ENCODE measurements at places on chromosomes 5 and 9. TPM values are rescaled to one million over a fixed set of nuclear protein-coding genes. Genes with fewer than 3 reads are reported as not detected.

CCIN gene
- not detected for polyA plus RNA-seq

SPAAR gene
- polyA plus RNA-seq: not detected

PCDHA9 gene
- not detected for polyA plus RNA-seq

DDX31 gene
- polyA plus RNA-seq: 6.2 TPM

GABRA1 gene
- not detected for polyA plus RNA-seq

MAMDC2 gene
- polyA plus RNA-seq: not detected

CSF1R gene
- 0.55 TPM for polyA plus RNA-seq

PWWP2A gene
- polyA plus RNA-seq: 30.5 TPM

ADGRV1 gene
- not detected for polyA plus RNA-seq

CDKN2B-AS1 gene
- polyA plus RNA-seq: not detected

FAM78A gene
- polyA plus RNA-seq: 12.7 TPM

UAP1L1 gene
- polyA plus RNA-seq: 7.8 TPM

DNA sequence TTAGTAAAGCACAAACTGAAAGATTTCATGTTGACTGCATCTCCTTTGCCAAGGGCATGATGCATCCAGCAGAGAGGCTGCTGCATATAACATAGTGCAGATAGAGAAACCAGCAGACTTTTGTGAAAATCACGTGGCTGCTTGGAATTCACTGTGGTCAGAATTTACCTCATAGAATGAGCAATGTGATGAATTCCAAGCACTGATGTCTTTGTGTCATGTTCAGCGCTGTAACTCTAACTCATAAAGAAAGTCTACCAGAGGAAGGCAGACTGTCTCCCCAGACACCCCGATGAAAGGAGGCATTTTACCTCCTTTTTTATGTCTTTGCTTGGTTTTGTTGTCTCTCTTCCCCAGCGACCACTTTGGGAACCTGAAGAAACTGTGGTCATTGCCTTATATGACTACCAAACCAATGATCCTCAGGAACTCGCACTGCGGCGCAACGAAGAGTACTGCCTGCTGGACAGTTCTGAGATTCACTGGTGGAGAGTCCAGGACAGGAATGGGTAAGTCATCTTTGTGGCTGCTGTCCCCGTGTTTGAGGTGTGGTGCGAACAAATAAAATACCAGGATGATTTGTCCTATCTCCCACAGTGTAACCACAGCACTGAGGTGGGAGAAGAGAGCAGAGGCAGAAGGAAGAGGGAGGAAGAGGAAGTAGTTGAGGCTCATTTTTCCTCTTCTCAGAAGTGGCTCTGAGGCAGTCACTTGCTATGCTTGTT is 42.0 kb downstream of the ITK start:
- DNase-seq: peak; percentile 73
- H3K4me3 ChIP-seq: peak overlapping the region; percentile 68
- H3K27me3 ChIP-seq: no peaks in the 10 kb centered on the region
- H3K27ac ChIP-seq: peak overlapping the region; percentile 96

GRCh38 chr5:2691530-2691929 is 59.9 kb downstream of the IRX2 start:
- H3K36me3 ChIP-seq: no peaks in the 10 kb centered on the region
- peaks cover 20% of the 10 kb centered on the region for H3K27me3 ChIP-seq
- H3K4me1 ChIP-seq: no peaks in the 10 kb centered on the region
- H3K27ac ChIP-seq: no peak overlapping the region

DNA sequence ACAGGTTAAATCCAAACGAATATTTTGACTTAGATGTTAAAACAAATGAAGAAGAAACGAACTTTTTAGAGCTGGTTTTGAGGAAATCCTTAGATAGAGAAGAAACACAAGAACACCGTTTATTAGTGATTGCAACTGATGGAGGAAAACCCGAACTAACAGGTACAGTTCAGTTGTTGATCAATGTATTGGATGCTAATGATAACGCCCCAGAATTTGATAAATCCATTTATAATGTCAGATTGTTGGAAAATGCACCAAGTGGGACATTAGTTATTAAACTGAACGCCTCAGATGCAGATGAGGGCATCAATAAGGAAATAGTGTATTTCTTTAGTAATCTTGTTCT is 842 bp downstream of the PCDHA5 start:
- peaks cover 19% of the 10 kb centered on the region for H3K27me3 ChIP-seq
- no peak for DNase-seq
- no peak overlapping the region for H3K4me3 ChIP-seq
- no peak overlapping the region for H3K27ac ChIP-seq

GRCh38 chr5:143923634-143924266 is 111.8 kb downstream of the HMHB1 start:
- H3K27me3 ChIP-seq: no peaks in the 10 kb centered on the region
- H3K36me3 ChIP-seq: no peaks in the 10 kb centered on the region
- H3K4me3 ChIP-seq: no peak overlapping the region
- no peak for DNase-seq

- H3K36me3 ChIP-seq: peaks cover 6% of the 10 kb centered on the region
- no peak for DNase-seq
- H3K27me3 ChIP-seq: no peaks in the 10 kb centered on the region
- peak overlapping the region; percentile 2 for H3K27ac ChIP-seq
Measured at GRCh38 chr9:4235871-4236804, 63.7 kb downstream of the GLIS3 start.

GRCh38 chr9:126229501-126229900 is 97.1 kb upstream of the MVB12B start:
- DNase-seq: no peak
- no peaks in the 10 kb centered on the region for H3K4me1 ChIP-seq
- no peaks in the 10 kb centered on the region for H3K36me3 ChIP-seq
- no peak overlapping the region for H3K4me3 ChIP-seq
- peaks cover 38% of the 10 kb centered on the region for H3K27me3 ChIP-seq
- no peak overlapping the region for H3K27ac ChIP-seq

DNA sequence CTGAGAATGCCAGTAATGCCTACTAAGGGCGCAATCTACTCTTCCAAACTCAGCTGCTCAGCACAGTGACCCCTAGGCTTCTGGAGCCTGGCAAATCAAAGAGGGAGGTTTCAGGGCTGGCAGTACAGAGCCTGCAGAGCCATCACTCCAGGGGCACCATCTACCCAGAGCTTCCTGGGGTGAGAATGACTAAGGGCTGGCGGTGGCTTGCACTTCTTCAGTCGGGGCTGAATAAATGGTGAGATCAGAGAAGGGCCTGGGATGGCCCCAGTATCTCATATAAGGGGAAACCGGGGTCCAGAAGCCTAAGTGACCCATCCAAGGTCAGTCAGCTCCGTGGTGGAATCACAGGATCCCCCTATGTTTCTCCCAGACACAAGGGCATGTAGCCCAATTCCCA is 5.3 kb downstream of the SH3PXD2B start:
- H3K27ac ChIP-seq: no peak overlapping the region
- H3K4me3 ChIP-seq: no peak overlapping the region
- no peaks in the 10 kb centered on the region for H3K36me3 ChIP-seq
- H3K27me3 ChIP-seq: peaks cover 23% of the 10 kb centered on the region

DNA sequence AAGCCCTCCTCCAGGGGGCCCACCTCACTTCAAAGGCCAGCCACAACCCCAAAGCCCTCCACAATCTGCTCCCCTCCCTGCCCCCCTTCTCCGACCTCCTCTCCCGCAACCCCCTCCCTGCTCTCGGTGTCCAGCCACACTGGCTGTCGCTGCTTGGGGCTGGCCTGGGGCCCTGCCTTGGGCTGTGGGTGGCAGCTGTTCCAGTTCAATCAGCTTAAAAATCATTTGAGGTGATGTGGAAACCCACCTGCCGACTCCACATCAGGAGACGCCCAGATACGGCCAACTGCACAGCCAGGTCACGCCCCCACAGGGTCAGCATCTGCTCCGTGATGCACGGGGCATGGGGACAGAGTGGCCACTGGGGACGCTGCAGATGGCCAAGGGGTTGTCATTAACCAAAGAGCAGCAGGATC is 107.0 kb upstream of the MVB12B start:
- H3K36me3 ChIP-seq: no peaks in the 10 kb centered on the region
- H3K4me1 ChIP-seq: peaks cover 8% of the 10 kb centered on the region
- H3K27ac ChIP-seq: no peak overlapping the region

DNA sequence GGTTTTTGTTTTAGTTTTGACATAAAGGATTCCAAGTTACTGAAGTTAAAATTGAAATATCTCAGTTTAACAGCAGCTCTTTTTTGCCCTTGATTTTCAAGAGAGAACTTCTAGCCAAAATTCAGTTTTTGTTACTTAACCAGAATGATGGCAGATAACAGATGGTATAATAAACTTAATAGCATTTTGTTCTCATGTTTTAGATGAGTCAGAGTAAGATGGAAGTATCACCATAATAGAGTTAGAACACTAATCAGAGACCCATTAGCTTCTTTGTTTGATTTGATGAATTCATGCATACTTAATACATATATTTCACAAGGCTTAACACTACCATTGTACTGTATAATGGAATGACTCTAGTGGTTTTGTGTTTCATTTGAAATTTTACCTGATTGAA is 11.9 kb downstream of the ZCCHC9 start:
- H3K27me3 ChIP-seq: no peaks in the 10 kb centered on the region
- no peaks in the 10 kb centered on the region for H3K4me1 ChIP-seq
- H3K27ac ChIP-seq: no peak overlapping the region
- no peak for DNase-seq
- H3K36me3 ChIP-seq: peaks cover 19% of the 10 kb centered on the region

- no peak for DNase-seq
- no peak overlapping the region for H3K4me3 ChIP-seq
- peaks cover 5% of the 10 kb centered on the region for H3K36me3 ChIP-seq
- H3K4me1 ChIP-seq: no peaks in the 10 kb centered on the region
Measured at GRCh38 chr9:95373069-95373681, 55.7 kb upstream of the FANCC start.

DNA sequence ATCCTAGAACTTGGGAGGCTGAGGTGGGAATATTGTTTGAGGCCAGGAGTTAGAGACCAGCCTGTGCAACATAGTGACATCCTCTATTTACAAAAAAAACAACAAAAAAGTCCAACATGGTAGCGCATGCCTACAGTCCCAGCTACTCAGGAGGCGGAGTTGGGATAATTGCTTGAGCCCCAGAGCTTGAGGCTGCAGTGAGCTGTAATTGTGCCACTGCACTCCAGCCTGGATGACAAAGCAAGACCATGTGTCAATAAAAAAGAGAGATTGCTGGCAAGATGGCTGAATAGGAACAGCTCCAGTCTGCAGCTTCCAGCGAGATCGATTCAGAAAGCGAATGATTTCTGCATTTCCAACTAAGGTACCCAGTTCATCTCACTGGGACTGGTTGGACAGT is 54.8 kb upstream of the FBXL17 start:
- H3K4me3 ChIP-seq: no peak overlapping the region
- no peaks in the 10 kb centered on the region for H3K27me3 ChIP-seq
- no peaks in the 10 kb centered on the region for H3K36me3 ChIP-seq
- peak overlapping the region; percentile 11 for H3K27ac ChIP-seq
- no peaks in the 10 kb centered on the region for H3K4me1 ChIP-seq

- no peak overlapping the region for H3K4me3 ChIP-seq
- H3K27ac ChIP-seq: no peak overlapping the region
- no peaks in the 10 kb centered on the region for H3K4me1 ChIP-seq
- H3K36me3 ChIP-seq: no peaks in the 10 kb centered on the region
- no peak for DNase-seq
Measured at GRCh38 chr5:41200506-41200905, 12.8 kb downstream of the C6 start.

- peaks cover 11% of the 10 kb centered on the region for H3K36me3 ChIP-seq
- peaks cover 21% of the 10 kb centered on the region for H3K27me3 ChIP-seq
- no peak overlapping the region for H3K4me3 ChIP-seq
- H3K27ac ChIP-seq: no peak overlapping the region
- DNase-seq: no peak
Measured at GRCh38 chr5:168724227-168724626, 145.1 kb upstream of the PANK3 start.

DNA sequence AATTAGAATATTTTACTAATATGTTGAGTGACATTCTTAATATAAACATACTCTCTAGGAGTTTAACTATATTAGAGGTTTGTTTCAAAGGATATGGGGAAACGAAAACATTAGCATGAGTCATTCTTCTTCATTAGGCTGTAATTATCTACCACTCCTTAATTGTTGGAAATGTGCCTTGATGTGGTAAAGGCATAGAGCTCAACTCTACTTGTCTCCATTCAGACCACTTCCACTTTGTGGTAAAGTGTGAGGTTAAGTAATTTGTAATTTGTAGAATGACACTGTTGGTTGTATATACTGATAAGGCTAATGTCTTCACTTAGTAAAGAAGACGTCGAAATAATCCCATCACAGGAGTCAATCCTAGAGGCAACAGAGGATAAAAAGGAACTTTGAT is 58.1 kb downstream of the HAPLN1 start:
- no peaks in the 10 kb centered on the region for H3K36me3 ChIP-seq
- H3K27me3 ChIP-seq: no peaks in the 10 kb centered on the region
- no peak overlapping the region for H3K27ac ChIP-seq
- no peaks in the 10 kb centered on the region for H3K4me1 ChIP-seq
- DNase-seq: no peak

GRCh38 chr5:126707080-126707479 is 69.9 kb upstream of the LMNB1 start:
- no peak for DNase-seq
- no peaks in the 10 kb centered on the region for H3K36me3 ChIP-seq
- H3K27ac ChIP-seq: no peak overlapping the region
- H3K27me3 ChIP-seq: no peaks in the 10 kb centered on the region
- no peak overlapping the region for H3K4me3 ChIP-seq
- no peaks in the 10 kb centered on the region for H3K4me1 ChIP-seq

- H3K27me3 ChIP-seq: peaks cover 2% of the 10 kb centered on the region
- no peak for DNase-seq
- no peaks in the 10 kb centered on the region for H3K36me3 ChIP-seq
- H3K4me3 ChIP-seq: no peak overlapping the region
Measured at GRCh38 chr5:96014395-96014794, 52.7 kb upstream of the ELL2 start.

GRCh38 chr5:51860532-51861018 is 477.3 kb downstream of the ISL1 start:
- H3K36me3 ChIP-seq: no peaks in the 10 kb centered on the region
- no peaks in the 10 kb centered on the region for H3K4me1 ChIP-seq
- H3K4me3 ChIP-seq: no peak overlapping the region
- H3K27me3 ChIP-seq: no peaks in the 10 kb centered on the region

GRCh38 chr9:92265154-92265553 is 28.3 kb downstream of the IARS1 start:
- no peaks in the 10 kb centered on the region for H3K4me1 ChIP-seq
- DNase-seq: no peak
- no peak overlapping the region for H3K27ac ChIP-seq
- peaks cover 5% of the 10 kb centered on the region for H3K36me3 ChIP-seq
- H3K27me3 ChIP-seq: no peaks in the 10 kb centered on the region
- H3K4me3 ChIP-seq: no peak overlapping the region

- peak overlapping the region; percentile 90 for H3K27ac ChIP-seq
- DNase-seq: peak; percentile 72
- no peaks in the 10 kb centered on the region for H3K27me3 ChIP-seq
- peaks cover 61% of the 10 kb centered on the region for H3K4me1 ChIP-seq
Measured at GRCh38 chr5:135398160-135398854, 724 bp downstream of the MACROH2A1 start.

DNA sequence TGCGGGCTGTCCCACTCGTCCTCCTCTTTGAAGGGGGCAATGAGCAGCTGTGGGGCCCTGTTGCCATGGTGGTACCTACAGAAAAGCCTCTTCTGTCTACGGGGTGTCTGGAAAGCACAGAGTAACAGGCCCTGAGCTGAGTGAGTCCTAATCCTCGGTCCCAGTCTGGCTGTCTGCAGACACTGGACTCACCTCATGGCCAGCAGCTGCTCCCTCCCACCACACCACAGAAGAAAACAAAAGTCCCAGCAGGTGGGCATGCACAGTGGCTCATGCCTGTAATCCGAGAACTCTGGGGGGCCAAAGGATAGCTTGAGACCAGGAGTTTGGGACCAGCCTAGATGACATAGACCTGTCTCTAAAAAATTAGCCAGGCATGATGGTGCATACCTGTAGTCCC is 19.9 kb downstream of the P4HA2 start:
- no peaks in the 10 kb centered on the region for H3K36me3 ChIP-seq
- no peak for DNase-seq
- no peaks in the 10 kb centered on the region for H3K4me1 ChIP-seq
- peaks cover 2% of the 10 kb centered on the region for H3K27me3 ChIP-seq
- H3K4me3 ChIP-seq: no peak overlapping the region
- no peak overlapping the region for H3K27ac ChIP-seq
